ENCODE measurements at places on chromosomes 13 and 19.

GRCh38 chr13:34085204-34085603 lies 267.3 kb downstream of the RFC3 start:
- DNase-seq: no peak

- no peak for DNase-seq
Observed at GRCh38 chr19:6739390-6739882, at the start of gene TRIP10. TSS of gene TRIP10 (plus strand) at chr19:6739680. CDS start at chr19:6739762, 82 bp downstream.

GRCh38 chr19:17020385-17020784 lies 6.2 kb downstream of the CPAMD8 start:
- DNase-seq: no peak

GRCh38 chr19:47723581-47723940 lies 10.3 kb downstream of the EHD2 start:
- DNase-seq: no peak

DNA sequence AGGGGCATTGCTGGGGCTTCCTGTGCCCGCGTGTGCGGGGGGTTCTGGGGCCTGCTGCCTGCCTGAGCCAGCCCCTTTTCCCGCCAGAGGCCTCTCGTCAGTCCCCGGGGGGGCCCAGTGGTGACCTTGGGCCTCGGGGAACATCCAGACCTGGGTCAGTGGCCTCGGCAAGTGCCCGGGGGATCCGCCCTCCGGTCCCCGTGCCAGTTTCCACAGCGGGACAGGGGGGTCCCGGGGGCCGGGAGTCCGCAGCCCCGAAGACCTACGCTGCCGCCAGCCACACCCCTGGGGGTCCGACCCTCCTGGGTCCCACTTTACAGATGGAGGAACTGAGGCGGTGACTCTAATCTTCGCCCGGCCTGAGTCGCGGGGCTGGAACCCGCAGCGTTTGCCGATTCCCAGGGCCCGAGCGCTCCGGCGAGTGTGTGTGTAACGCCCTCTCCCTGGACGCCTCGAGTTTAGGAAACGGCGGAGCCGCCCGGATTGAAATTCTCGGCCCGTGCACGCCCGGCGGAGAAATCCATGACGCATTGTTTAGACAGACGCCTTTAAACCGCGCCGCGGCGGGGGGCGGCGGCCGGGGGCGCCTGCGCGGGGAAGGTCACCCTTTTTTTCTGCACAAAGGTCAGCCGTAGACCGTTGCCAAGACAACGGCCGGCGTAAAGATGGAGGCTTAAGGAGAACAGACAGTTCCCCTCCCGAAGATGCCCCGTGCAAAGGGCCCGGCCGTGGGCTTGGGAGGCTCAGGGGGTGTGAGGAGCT lies 39.3 kb downstream of the EFNA2 start:
- peak; percentile 28 for DNase-seq

DNA sequence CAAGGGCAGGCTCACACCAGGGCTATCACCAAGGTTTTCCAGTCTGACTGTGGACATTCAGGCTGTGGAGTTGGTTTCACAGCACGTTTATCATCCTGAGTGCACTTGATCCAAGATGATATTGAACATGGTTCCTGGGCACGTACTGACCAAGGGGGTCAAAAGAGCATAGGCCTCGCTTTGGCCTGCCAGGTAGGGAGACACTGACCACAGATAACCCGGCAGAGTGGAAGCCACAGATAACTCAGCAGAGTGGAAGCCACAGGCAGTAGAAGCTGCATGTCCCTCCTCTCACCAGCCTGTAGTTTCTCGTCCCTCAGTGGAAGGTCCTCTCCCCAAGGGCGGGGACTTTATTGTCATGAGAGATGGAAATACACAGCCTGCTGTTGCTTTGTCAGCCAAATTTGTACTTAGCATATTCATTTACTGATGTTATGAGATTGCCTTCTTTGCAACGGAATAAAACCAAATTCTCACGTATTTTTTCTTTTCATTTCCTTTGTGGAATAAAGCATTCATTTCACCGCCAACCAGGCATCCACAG lies 8.8 kb upstream of the KRTDAP start:
- no peak for DNase-seq

DNA sequence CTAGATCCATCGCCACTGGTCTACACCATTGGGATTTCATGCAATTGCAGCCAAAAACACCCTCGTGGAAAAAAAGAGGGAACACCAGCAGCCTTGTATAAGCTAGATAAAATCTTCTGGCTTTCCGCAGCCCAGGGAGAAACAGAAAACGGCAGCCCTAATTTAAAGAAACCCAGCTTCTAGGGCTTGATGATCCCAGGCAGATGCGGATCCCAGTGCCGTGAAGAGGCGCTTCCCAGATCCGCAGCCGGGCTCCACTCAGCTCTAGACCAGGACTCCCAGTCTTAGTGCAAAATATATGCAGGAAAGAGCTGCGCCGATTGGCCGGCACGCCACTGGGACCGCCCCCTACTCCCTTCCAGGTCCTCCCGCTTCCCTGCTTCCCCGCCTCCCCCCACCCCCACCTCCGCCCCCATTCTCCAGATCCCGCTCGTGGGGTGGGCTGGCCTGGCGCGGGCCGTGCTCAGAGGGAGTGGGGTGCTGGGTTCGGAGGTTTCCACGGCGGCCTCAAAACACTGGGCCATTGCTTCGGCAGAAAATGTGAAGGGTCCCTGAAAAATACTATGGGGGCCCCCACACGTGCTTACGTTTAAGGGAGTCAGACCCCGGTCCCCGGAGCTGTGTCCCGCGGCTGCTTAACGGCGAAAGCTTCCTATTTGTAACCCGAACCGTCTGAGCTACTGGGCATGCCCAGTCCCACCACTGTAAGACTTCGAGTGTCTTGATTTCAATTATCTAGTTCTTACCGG lies 63.1 kb downstream of the SERP2 start:
- peak; percentile 88 for DNase-seq

GRCh38 chr19:38741670-38742069 lies 2.6 kb downstream of the CAPN12 start:
- DNase-seq: no peak

DNA sequence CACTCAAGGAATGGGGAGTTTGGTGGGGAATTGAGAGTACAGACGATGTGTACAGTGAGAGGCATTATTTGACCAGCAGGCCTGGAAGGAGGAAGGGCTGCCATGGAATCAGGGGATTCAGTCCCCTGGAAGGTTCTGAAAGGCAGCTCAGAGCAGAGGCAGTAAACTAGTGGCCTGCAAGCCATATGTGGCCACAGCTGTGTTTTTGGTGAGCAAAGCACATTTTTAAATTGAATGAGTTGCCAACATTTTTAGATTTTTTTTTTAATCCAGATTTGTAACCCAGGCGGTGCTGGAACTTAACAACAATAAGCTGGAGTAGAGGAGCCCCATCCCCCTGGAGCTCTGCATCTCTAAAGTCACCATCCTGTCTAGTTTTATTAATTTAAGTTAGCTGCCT lies 95.3 kb upstream of the IPO5 start:
- DNase-seq: no peak

DNA sequence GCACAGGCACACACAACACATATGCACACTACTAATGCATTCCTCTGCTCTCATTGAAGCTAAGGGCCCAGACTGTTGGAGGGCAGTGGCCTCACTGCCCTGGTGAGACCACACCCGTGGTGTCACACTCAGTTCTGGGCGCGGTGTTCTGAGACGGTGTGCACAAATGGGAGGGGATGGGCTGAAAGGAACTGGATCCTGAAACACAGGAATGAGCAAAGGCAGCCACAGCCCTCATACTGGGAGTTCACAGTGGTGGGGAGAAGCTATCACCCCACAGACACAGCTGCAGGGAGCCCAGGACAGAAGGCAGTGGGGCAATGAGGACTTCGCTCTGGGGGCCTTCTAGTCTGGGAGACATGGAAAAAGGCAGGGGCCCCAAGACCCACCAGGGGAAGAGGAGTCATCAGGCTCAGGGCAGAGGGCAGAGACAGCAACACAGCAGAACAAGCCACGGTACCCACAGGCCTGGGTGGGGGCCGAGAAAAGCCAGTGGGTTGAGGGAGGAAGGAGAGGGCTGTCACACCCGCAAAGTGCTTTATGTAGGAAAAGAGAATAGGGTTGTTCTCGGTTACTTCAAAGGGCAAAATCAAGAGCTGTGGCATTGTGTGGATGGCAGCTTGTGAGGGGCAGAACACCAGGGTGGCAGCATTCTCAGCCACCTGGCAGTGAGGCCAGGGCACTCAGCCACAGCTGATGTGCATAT lies 75.4 kb upstream of the GPR183 start:
- DNase-seq: no peak

- no peak for DNase-seq
Observed at GRCh38 chr19:16882146-16882545, 6.7 kb upstream of the F2RL3 start.

GRCh38 chr13:76687467-76687866 lies 198.7 kb downstream of the KCTD12 start:
- DNase-seq: no peak

- DNase-seq: no peak
Observed at GRCh38 chr19:50896591-50897190, 14.5 kb downstream of the KLK4 start.

GRCh38 chr13:94416454-94417080 lies 62.9 kb downstream of the DCT start:
- DNase-seq: no peak

All from omental fat pad (tissue), 4 donors.